GM23248 (cell line): ENCODE measurements at places on chromosomes 13 and 19. TPM values are rescaled to one million over a fixed set of nuclear protein-coding genes. Genes with fewer than 3 reads are reported as not detected.

GRCh38 chr13:37049810-37050209 is 9.7 kb downstream of the SUPT20H start:
- no peak for DNase-seq
- no peaks in the 10 kb centered on the region for H3K4me1 ChIP-seq
- peaks cover 44% of the 10 kb centered on the region for H3K36me3 ChIP-seq
- H3K4me3 ChIP-seq: no peak overlapping the region
- H3K27me3 ChIP-seq: no peaks in the 10 kb centered on the region

DNA sequence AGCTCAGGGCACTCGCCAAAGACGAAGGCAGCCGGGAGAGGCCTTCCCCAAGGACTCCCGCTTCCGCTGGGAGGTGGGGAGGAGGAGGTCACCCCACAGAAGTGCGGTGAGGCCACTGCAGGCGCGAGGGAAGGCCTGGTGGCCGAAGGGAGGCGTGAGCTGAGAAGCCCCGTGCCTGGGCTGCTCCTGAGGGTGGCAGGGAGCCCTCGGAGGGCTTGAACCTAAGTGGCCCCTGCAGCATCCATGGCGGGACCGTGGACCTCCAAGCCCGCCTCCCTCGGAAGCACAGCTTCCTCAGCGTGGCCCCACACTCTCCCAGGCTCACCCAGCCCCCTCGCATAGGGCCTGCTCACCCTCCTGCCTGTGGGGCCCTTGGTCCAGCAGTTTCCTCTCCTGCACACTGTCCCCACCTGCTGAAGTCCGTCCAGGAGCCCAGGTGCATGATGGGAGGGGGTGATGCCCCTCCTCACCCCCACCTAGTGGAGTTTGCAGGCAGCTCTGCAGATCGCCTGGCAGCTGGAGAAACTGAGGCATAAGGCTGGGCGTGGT is 25.9 kb downstream of the EFNA2 start:
- H3K27me3 ChIP-seq: peaks cover 7% of the 10 kb centered on the region; the same call in 1 of the 2 replicates
- no peak overlapping the region for H3K27ac ChIP-seq
- H3K36me3 ChIP-seq: no peaks in the 10 kb centered on the region
- H3K4me3 ChIP-seq: no peak overlapping the region

CACTIN gene
- 29.1 and 39.0 TPM in 2 replicates for total RNA-seq

NFIX gene
- total RNA-seq: 71.0 and 81.4 TPM in 2 replicates
